Right ventricle myocardium inferior (tissue), 1 donor: ENCODE measurements at places on chromosomes 1 and 21. TPM values are rescaled to one million over a fixed set of nuclear protein-coding genes. Genes with fewer than 3 reads are reported as not detected.
A peak's percentile ranks its signal among the peaks of the same experiment; 100 is the strongest.

- no peak for DNase-seq
These were observed 47.6 kb upstream of the SAMD13 start for GRCh38 chr1:84253891-84254290.

DNA sequence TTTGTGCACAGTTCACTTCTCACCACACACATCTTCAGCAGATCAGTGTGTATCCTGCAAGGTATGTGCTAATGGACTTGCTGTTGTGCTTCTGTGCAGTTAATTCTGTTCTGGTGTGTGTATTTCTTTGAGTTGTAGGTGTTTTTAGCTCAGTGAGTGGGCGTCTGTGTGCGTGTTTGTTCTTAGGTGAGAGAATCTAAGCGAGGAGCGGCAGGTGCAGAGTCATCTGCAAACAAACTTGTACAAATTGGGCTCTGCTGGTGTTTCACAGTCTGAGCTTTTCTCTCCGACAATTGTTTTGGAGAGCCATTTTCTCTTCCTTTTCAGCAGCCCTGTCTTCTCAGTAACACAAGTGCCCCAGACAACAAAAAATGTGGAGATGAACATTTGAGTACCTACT lies 43.6 kb downstream of the ACP6 start:
- no peak for DNase-seq

GRCh38 chr1:184483101-184483683 lies 96.4 kb downstream of the C1orf21 start:
- no peak for DNase-seq

- no peak for DNase-seq
These were observed 373.7 kb downstream of the SRGAP2C start for GRCh38 chr1:121558514-121558913.

GRCh38 chr21:45152265-45152746 lies 77.9 kb downstream of the ADARB1 start:
- peak; percentile 87 for DNase-seq

GRCh38 chr1:109726728-109727373 lies 14.0 kb downstream of the GSTM3 start:
- DNase-seq = peak; percentile 50

DNA sequence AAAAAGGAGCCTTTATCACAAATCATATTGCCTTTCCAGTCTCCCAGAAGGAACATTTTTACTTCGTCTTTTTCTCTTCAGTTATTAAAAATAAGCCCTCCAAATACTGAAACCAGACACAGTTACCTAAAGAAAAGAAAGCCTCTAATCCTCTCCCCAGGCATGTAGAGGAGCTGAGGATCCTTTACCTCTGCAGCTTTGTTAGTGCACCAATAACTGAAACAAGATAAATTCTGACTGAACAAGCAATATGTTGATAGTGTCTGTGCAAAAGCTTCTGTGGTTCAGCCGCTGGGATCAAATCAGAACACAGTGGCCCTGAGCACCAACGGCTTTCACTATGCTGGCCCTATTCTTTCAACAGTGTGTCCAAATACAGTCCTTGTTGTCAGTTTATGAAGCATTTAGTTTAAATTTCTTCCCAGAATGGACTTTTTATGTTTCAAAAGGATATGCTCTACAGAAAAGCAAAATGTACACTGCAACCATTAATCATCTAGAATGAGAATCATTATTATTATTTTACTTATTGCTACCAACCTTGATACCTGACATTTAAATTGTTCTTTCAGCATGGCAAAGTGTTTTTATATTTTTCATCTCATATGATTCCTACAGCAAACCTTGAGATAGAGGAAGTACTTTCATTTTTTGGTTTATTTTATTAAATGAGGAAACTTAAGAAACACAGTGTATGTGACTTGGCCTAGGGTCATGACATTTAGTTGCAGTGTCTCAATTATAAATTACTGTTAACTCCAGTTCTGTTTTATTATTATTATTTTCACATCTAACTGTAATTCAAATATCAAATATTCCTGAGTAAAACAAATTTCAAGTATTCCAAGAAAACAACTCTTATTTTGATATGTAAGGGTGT lies 217.9 kb downstream of the NEGR1 start:
- no peak for DNase-seq

DNA sequence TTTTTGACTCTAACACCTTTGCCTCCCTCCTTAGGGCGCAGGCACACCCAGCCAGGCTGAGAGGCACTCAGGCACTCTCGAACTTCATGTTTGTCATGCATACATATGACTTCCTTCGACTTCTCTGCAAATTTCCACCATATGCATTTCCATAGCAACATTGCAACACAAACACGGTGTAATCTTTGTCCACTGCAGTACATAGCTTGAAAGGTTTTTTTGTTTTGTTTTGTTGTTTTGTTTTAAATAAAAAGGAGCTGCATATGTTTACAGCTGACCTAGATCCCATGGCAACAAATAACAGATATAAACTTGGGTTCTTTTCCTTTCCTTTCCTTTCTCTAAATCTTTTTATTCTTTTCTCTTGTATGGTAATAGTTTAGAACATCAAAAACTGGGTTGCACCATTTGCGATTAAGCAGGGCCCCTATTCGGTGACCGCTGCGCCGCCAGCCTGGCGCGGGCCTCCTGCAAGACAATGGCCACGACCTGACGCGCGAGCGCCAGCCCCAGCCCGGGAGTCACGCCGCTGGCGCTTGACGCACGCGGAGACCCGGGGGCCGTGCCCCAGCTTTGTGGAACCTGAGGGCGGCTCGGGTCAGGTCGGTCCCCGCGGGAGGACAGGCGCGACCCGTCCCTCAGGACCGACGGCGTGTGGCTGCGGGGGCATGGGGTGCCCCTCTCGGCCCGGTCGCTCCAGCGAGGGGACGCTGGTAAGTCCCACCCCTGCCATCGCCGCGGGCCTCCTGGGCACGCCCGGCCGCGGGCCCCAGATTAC lies 35.2 kb downstream of the CCN1 start:
- no peak for DNase-seq

GRCh38 chr1:220235462-220235861 lies 36.8 kb downstream of the RAB3GAP2 start:
- DNase-seq = no peak

GRCh38 chr1:8359617-8360481 lies 41.9 kb downstream of the SLC45A1 start:
- DNase-seq = no peak

- DNase-seq = no peak
These were observed 1.9 kb downstream of the OLIG2 start for GRCh38 chr21:33027401-33028286.

DNA sequence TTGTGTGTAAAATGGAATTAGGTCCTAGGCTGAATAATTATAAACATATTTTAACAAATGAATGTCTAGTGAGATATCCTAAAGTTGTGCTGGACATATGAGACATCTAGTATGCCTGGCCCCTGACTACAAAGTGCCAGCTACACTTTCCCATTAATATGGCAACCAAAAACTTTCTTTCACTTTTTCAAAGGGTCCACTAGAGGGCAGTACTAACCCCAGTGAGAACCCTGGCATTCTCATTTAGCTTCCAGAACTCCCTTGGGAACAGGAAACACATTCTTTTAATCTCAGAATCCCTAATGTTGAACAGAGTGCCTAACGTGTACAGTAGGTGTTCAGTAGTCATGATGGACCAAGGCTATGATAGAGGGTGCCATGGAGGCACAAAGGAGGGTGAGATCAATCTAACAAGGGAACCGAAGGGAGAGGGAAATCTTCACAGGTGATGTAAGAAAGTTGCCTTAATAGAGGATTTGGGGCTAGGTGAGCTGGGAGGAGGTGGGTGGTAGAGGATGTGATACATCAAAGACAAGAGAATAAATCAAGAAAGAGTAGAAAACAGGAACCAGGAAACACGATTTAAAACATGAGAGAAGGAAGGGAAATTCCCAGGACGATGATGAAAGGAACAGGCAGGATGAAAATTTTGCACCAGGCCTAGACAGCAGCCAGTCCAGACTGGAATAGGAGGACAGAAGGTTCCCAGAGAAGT lies 41.6 kb downstream of the NSL1 start:
- no peak for DNase-seq

- no peak for DNase-seq
These were observed 24.8 kb upstream of the ELOA start for GRCh38 chr1:23718482-23718881.

- DNase-seq = no peak
These were observed 12.4 kb downstream of the NEXN start for GRCh38 chr1:77900687-77901293.

DNA sequence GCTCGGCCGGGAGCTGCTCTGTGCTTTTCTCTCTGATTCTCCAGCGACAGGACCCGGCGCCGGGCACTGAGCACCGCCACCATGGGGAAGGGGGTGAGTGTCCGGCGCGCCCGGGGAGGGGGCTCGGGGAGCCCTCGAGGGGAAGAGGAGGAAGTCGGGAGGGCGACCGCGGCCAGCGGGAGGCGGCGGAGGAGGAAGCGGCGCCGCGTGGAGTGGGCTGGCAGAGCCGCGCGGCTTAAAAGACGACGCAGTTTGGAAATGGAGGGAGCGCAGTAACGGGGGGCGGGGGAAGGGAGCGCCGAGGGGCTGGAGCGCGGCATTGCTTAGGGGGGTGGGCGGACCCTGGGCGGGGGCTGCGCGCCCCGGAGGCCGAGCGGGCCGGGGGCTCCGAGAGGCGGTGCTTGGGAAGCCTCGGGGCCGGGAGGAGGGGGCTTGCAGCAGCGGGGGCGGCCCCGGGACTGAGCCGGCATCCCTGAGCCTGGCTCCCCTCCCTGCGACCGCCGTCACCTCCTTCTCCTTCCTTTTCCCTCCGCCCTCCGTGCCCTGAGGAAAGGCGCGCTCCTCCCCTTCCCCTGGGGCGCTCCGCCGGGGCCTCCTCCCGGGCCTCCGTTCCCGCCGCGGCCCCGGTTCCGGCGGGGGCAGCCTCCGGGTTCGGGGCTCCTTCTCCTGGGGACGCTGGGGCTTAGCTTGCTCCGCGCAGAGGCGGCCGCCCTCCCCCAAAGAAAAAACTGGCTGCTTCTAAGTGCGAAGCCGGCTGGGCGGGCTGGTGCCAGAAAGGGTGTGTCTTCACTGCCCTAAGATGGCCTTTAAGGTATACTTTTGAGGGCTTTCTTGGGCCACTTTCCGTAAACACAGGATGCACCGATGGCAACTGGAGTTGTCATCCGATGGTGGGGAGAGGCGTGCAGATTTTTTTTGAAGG lies 648 bp downstream of the ATP1A1 start:
- DNase-seq = peak; percentile 88

DNA sequence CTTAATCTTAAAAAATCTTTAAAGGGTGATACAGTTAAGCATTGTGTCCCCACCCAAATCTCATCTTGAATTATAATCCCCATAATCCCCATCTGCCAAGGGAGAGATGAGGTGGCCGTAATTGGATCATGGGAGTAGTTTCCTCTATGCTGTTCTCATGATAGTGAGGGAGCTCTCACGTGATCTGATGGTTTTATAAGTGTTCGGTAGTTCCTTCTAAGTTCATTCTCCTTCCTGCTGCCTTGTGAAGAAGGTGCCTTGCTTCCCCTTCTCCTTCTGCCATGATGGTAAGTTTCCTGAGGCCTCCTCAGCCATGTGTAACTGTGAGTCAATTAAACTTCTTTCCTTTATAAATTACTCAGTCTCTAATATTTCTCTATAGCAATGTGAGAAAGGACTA lies 10.7 kb downstream of the DHRS3 start:
- no peak for DNase-seq

- no peak for DNase-seq
These were observed 107.4 kb upstream of the SERBP1 start for GRCh38 chr1:67537667-67538018.

DNA sequence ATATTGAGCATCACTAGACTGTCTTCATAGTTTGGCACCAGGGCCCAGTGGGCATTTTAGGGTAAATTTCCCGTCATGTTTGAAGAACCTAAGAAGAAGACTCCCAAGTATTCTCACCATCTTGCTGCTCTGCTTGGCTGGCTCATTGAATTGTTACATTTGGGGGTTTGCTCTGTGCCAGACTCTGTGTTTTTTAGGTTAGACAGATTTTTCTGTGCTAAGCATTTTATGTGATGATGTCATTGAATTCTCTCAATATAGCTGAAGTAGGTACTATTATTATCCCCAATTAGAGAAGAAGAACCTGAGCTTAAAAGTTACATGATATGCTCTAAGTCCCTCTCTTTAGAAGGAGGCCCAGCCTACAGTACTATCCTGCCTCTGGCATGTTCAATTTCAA lies 28.0 kb upstream of the DNASE2B start:
- no peak for DNase-seq

DNA sequence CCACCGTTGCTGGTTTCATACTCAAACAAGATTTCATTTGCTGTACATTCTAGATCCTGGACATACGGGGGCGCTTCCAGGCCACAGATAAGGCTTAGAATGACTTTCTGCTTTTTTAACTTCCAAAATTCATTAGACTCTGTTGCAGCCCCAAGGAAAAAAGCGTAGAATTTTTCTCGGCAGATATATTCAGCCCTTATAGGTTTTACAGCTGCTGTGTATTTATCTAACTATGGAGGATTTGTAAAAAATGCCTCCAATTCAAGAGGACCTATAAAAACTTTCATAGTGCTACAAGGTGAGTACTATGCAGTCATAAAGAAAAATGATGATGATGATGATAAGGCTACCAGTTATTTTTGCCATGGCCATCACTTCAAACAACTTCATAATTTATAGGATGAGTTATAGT lies 51.6 kb downstream of the SLC30A10 start:
- DNase-seq = no peak

DNA sequence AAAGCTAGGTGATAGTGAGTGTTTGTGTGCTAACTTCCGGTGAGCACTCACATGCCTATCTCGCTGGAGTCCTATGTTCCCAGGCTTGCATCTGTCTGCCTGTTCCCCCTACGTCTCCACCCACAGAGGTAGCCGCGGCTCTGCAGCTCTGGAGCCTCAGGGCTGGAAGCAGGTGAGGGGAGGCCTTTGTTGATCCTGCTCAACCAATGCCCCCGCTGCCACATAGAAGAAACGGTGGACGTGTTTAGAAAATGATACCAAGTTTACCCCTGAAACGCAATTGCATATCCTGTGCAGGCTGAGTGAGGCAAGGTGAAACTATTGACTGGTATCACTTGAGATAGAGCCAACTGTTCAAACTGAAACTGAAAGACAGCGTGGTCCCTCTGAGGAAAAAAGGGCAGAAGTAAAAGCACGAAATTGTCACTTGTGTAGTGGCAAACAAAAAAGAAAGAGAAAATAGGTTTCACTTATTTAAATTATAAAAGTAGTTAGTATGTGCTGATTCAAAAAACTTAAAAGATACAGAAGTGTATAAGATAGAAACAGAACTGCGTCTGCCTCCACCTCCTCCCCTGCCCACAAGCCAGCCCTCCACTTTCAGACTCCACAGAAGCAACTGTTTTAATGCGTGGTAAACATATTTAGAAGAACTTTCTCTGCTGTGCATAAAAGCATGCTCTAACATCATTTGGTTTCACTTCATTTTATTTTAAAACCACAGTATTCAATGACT lies 38.6 kb upstream of the ETS2 start:
- no peak for DNase-seq

Gene TPM3
- total RNA-seq = 102 TPM

Gene EVI5
- total RNA-seq = 20.0 TPM

Gene GUCA2A
- total RNA-seq = not detected
